Fibroblast of mammary gland (primary cell): ENCODE measurements at places on chromosomes 5 and 9.

DNA sequence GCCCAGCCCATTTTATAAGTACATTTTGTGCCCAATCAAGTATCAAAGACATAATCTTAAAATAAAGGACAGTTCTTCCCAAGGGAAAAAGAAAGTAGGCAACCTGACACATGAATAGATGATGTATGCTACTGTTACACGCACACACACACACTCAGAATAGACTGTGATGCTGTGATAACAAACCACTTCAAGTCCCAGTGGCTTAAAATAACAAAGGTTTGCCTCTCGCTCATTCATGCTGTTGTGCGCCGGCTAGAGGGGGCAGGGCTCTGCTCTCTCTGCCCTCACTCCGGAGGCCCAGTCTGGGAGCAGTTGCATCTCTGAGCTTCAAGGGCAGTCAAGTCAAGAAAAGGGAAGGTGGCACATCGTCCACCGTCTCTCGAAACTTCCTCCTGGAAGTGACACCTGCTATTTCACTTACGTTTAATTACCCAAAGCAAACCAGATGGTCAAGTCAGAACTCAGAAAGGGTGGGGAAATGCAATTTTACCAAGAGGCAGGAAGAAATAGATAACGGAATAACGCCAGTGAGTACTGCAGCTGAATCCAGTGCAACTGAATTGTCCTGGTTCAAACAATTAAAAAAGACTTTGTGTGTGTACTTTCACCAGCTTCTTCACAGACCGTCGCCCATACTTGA lies 43.3 kb downstream of the ANKRD33B start:
- DNase-seq, result no peak

DNA sequence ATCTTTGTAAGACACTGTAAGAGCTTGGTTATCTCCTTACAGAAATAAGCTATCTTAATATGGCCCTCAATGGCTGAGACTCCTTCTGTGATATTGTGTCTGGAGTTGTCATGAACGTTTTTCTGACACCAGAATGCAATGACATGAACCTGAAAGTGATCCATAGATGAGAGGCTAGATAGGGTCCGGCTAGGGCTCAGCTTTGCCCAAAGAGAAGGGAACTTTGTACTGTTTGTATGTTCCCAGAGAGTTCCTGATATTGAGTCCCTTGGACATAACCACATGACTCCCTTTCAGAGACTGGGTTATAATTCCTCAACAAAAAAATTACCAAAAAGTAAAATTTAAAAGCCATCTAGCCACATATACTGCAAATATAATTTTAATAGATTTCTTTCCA lies 575.8 kb upstream of the CLINT1 start:
- no peak for DNase-seq

DNA sequence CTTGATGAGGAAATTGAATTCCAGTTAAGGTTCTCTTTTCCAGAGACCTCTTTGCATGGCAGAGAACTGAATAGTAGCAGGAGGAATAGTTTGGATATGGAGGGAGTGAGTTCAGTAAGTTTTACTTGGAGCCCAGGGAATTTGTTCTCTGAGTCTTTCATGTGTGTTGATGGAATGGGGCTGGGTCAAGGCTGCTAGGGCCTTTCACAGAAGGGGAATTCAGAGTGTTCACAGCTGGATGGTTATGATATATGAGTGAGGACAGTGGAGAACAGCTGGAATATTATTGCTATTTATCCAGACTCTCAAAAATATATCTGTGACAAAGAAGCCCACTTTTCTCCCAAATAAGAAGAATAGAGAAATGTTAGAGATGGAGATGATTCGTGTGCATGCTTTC lies 372.8 kb downstream of the PLK2 start:
- no peak for DNase-seq

- peak; percentile 5 for DNase-seq
Observed at GRCh38 chr9:69036799-69037198, 1.2 kb downstream of the FXN start.

DNA sequence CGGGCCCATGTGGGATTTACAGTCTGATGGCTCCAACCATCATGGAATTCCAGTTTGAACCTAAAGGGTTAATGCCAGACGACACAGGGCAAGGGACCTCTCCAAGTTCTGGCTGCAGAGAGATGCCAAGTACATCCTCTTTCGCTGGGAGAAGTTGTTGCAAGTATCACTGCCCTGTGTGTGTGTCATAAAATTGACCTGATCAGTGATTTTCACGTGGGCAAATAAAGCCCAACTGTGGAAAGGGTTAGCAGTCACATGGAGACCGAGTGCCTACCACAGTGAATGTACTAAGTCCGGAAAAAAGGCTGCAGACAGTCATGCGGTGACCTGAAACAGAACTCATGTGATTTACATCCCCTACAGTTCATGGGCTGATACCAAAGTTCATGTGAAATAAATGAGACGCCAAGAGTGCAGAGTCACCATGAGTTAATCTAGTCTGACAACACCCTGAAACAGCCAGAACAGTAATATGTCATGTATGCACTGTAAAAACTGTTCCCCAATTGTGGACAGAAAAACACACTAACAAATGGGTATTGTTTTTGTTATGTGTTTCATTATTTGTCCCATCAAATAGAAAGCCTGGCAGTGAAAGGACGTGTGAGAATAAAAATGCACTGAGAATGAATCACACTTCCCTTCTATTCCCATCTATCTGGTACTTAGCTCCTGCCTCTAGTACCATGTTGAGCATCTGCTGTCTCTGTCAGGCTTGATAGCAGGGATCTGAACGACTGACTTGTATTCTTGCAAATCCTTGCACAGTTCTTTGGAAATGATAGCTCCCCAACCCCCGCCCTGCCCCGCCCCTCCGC lies 115.7 kb downstream of the SUSD1 start:
- DNase-seq, result peak; percentile 99

- DNase-seq, result peak; percentile 58
Observed at GRCh38 chr9:128175102-128175563, 15.1 kb downstream of the BBLN start.

- DNase-seq, result peak; percentile 22
Observed at GRCh38 chr9:13481274-13481673, 201.8 kb upstream of the MPDZ start.

DNA sequence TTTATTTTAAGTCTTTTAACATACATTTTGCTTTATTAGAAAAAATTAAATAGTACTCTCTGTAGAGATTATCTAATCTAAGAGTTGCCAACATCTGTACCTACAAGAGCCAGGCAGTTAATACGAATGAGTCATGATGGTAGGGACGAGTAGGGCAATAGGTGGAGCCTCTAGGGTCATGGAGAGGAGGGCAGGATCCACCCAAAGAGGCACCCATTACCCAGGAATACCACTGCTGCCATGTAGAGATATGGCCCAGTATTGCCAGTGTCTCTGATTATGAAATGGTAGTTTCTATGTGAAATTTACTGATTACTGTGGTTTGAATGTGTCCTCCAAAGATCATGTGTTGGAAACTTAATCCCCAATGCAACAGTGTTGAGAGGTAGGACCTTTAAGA lies 170.4 kb downstream of the PIK3R1 start:
- DNase-seq, result no peak

DNA sequence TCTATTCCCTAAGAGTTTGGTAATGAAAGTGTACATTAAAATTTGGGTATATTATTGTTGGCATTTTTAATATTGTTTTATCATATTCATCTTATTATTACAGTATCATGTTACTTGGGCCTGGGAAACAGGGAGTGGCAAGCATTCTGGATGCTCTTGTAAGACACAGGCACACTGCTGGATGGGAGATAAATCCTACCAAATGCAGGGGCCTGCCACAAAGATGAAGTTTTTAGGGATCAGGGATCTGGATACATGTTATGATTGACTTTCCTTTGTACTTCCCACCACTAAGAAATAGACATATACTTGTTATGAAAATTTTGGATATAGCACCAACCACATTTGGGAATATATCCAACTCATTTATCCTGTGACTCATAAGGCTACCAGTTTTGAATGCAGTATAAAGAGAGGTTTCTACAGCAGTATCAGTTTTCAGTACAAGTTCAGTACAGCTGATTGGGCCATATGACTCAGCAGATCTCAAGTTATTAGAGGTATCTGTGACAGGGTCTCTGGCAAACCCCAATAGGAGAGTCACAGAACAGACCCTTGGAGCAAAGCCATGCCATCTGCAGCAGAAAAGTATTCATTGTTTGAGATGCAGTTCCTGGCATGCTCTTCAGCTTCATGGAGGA lies 360.1 kb downstream of the DMAC1 start:
- peak; percentile 75 for DNase-seq

DNA sequence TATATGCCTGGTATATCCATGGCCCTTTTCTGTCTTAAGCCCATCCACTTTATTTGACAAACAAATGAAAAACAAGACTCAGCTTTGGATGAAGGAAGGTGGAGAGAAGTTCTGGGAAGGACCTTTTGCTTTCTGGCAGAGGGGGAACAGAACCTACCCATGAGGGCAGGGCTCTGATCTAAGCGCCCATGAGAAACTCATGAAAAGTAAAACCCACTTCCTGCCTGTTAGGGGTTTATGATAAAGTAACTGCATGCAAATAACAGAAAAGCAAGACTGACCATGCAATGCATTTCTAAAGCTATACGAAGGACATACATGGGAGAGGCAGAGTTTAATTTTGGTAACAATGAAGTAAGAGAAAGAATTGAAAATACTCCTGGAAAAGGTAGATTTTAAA lies 181.9 kb upstream of the ADRA1B start:
- no peak for DNase-seq

DNA sequence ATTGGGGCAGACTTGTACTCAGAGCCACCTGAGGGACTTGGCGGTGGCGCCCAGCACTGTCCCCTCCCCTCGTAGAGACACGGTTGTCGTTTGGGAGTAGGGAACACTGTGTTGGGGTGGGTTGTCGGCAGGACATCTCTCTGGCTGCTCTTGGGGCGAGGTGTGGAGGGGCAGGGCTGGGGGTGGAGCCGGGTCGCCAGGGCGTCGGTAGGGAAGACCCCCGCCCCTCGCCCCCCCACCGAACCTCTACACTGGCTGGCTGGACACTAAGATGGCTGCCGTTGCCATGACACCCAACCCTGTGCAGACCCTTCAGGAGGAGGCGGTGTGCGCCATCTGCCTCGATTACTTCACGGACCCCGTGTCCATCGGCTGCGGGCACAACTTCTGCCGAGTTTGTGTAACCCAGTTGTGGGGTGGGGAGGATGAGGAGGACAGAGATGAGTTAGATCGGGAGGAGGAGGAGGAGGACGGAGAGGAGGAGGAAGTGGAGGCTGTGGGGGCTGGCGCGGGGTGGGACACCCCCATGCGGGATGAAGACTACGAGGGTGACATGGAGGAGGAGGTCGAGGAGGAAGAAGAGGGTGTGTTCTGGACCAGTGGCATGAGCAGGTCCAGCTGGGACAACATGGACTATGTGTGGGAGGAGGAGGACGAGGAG lies 778 bp downstream of the TRIM41 start:
- no peak for DNase-seq

DNA sequence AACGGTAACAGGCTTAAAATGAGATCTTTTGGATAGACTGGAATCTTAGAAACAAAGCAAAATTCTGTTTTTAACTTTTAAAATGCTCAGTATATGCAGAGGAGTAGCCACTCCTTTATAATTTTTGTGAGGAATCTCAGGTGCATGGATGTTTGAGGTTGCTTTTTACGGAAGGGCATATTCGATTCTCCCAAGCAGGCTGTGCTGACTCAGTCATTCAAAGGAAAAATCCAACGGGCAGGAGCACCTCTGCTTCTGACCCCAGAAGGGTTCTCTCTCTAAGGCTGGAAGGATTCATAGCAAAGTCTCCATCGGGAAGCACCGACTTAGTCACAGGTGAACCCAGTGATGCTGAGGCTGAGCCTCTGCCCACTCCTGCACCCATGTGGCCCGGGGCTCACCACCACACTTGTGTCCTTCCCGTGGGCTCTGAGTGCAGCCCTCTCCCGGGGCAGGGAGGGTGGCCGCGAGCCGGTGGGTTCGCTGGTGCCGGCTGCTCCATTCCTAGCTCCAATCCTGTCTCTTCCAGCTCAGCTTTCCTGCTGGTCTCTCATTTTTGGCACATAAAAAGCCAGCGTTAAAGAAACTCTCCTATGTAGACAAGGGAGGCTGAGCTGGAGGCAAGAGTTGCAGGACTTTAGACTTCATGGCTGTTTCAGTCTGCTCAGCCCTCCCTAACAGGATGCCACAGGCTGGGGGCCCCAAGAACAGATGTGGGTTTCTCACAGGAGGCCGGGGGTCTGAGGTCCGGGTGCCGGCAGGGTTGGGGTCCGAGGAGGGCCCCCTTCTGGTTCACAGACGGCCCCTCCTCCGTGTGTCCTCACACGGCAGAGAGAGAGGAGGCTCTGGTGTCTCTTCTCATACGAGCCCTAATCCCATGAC lies 135.6 kb upstream of the LPCAT1 start:
- DNase-seq, result no peak

DNA sequence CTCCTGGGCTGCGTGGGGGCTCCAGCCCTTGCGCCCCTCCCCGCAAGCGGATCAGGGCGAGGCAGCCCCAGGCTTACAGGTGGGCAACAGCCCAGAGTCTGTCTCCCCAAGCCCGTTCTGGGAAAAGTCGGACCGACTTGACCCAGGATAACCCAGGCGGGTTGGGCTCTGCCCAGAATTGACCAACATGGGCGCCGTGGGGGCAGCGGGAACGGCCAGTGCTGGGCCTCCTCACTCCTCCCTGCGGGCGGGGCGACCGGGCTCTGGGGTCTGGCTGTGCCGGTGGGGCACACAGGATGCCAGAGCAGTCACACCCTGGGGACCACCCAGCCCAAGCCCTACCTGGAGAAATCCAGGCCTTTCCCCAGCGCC lies 15.3 kb upstream of the SYNPO start:
- no peak for DNase-seq

GRCh38 chr5:131513780-131514179 lies 121.2 kb downstream of the RAPGEF6 start:
- DNase-seq, result no peak

DNA sequence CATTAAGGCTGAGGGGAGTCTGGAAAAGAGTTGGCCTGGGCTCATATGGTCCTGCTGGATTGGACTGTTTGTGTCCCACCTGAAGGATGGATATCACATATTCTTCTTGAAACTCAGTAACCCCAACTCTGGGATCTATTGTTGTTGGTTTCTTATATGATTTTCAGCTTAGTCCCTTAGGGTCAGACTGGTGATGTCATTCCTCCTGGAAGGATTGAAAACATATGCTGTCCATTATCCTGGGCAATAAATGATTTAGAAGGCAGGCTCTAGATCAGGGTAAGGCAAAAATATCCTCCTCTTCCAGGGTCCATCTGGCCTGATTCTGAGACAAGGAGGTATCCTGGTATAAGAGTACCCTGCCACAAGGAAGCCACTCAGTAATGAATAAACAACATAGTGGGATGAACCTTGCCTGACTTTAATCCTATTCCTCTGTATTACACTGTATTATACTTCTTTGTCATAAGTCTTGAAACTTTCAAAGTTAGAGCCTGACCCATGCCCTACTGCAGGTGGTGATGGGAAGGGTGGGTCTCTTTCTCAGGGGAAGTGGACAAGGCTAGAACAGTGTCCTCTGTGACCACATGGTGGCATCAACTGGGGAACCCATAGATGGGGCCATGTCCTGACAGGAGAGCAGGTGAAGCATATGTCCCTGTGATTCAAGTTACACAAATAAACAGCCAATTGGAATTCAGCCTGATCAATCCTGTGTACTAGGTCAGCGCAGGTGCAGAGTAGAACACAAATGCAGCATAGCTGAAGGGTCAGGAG lies 454.4 kb upstream of the TRPC7 start:
- peak; percentile 49 for DNase-seq

GRCh38 chr9:129888293-129889121 lies 53.2 kb downstream of the USP20 start:
- no peak for DNase-seq

- DNase-seq, result no peak
Observed at GRCh38 chr5:40585537-40586267, 94.0 kb upstream of the PTGER4 start.

- DNase-seq, result no peak
Observed at GRCh38 chr9:2621722-2622460, at the start of gene VLDLR. Gene VLDLR, plus strand, starts transcription at chr9:2621787. Its CDS starts 403 bp downstream, at chr9:2622190.
